ENCODE measurements at places on chromosomes 6 and 20.

GRCh38 chr6:122072014-122072647 lies 327.3 kb upstream of the HSF2 start:
- DNase-seq, result no peak

- DNase-seq, result no peak
These were observed 169.0 kb downstream of the TBC1D7 start for GRCh38 chr6:13159300-13159699.

DNA sequence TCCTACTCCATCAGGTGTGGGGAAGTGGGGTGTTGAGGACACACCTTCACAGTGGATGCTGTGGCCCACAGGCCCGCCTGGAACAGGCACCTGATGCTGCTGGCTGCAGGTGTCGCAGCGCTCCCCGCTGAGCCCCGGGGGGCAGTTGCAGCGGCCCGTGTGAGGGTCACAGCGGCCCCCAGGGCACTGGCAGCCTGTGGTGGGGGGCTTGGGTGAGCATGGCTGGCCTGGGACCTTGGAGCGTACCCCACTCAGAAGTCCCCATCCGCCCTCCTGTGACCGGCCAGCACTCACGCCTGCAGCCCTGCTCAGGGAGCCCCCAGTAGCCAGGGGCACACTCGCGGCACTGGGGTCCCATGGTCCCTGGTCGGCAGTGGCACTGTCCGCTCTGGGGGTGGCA lies 19.2 kb downstream of the ADRM1 start:
- DNase-seq, result no peak

- no peak for DNase-seq
These were observed 356.8 kb downstream of the DHX35 start for GRCh38 chr20:39318911-39319310.

DNA sequence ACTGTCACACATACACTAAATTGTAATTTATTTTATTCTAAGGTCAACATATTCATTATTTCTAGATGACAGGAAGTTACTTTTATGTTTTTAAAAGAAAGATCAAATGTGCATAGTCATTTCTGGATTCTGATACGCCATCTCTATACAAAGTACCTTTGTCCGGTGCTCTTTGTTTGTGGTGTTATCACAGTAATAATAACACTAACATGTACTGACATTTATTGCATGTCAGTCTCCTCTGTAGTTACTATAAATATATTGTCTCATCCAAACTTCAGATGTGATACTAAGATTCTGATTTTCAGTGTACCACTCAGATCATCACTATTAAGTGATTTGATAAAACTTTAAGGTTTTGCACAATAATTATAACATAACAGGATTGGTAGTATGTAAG lies 90.3 kb upstream of the TPD52L1 start:
- no peak for DNase-seq

DNA sequence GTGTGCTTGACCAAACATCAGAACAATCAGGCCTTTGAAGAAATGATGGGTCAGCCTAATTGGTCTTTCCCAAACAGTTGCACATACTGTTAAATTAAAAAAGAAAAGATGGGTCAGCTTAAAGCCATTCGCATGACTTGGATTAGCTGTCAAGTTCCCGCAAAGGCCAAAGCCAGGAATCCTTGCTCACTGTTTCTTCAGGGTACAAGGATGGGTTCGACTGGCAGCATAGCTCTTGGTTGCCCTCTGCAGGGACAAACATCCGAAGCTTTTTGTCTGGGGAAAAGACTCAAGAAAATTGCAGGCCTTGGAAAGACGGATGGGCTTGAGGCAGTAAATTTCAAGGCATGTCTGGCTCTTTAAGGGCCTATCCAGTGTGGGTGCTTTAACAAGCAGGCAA lies 168.0 kb downstream of the HDGFL1 start:
- peak; percentile 64 for DNase-seq

GRCh38 chr6:116210750-116211425 lies 43.0 kb downstream of the TSPYL4 start:
- DNase-seq, result no peak

GRCh38 chr20:12598894-12599293 lies 409.9 kb upstream of the SPTLC3 start:
- no peak for DNase-seq

DNA sequence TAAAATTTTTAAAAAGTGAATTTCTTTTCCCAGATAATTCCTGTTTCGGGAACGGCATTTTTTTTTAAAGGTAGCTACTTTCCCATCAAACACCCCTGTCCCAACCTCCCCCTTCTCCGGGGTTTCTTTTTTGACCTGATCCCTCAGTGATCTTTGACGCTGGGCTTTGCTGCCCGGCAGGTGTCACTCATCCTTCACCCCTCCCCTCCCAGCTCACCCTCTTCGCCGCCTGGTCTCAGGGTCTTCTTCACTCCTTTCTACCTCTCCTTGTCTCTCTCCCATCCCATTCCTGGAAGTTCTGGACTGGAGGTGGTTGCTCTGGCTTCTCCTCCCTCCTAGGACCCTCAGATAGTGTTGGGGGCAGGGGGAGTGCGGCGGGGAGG lies 329 bp upstream of the GPR6 start:
- DNase-seq, result no peak

GRCh38 chr6:118764766-118765165 lies 113.4 kb upstream of the CEP85L start:
- no peak for DNase-seq

DNA sequence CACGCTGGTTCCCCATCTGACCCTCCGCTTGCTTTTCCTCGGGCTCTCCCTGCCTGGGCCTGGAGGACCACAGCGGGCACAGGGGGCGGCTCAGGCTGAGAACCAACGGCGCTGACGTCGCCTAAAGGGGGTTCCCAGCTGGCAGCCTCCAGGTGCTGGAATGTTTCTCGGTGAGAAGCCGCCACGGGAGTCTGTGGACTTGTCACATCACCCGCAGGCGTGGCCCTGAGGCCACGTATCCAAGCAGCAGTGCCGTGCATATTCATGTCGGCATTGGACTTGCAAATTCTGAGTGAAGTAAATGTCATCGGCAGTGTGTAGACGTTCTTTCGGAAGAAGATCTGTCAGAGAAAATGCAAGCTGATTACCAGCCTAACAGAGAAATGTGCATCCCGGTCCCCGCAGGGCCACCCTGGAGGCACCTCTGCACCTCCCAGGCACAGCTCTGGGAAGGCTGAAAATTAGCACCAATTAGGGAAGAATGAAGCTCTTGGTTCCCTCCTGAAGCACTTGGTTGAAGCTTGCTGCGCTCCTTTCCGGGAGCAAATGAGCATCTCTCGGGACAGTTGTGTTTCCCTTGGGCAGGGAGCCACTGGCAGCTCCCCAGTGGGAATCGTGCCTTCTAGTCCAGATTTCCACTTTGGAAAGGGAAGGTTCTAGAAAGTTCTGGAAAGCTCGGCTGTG lies 24.3 kb downstream of the NTSR1 start:
- no peak for DNase-seq

DNA sequence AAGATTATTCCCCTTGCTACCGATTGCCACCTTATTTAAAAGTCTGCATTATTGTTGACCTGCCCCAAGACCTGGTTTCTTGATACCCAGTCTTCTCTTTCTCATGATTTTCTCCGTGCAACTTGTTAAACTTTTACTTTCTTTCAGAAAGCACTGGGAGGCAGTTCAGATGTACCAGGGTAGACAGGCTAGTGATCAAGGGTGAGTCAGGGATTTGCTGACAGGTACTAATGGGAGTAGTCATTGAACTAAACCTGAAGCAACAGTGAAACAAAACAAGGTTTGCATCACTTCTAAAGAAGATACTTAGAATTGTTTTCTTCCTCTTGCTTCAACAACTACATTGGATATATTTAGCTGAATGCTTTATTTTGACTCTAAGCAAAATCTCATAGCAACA lies 124.4 kb downstream of the KCNQ5 start:
- no peak for DNase-seq

GRCh38 chr20:18180815-18181214 lies 43.2 kb downstream of the KAT14 start:
- no peak for DNase-seq

DNA sequence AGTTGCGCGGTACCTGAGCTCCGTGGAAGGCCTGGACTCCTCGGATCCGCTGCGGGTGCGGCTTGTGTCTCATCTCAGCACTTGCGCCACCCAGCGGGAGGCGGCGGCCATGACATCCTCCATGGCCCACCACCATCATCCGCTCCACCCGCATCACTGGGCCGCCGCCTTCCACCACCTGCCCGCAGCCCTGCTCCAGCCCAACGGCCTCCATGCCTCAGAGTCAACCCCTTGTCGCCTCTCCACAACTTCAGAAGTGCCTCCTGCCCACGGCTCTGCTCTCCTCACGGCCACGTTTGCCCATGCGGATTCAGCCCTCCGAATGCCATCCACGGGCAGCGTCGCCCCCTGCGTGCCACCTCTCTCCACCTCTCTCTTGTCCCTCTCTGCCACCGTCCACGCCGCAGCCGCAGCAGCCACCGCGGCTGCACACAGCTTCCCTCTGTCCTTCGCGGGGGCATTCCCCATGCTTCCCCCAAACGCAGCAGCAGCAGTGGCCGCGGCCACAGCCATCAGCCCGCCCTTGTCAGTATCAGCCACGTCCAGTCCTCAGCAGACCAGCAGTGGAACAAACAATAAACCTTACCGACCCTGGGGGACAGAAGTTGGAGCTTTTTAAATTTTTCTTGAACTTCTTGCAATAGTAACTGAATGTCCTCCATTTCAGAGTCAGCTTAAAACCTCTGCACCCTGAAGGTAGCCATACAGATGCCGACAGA lies 9.9 kb downstream of the HEY2 start:
- peak; percentile 24 for DNase-seq

DNA sequence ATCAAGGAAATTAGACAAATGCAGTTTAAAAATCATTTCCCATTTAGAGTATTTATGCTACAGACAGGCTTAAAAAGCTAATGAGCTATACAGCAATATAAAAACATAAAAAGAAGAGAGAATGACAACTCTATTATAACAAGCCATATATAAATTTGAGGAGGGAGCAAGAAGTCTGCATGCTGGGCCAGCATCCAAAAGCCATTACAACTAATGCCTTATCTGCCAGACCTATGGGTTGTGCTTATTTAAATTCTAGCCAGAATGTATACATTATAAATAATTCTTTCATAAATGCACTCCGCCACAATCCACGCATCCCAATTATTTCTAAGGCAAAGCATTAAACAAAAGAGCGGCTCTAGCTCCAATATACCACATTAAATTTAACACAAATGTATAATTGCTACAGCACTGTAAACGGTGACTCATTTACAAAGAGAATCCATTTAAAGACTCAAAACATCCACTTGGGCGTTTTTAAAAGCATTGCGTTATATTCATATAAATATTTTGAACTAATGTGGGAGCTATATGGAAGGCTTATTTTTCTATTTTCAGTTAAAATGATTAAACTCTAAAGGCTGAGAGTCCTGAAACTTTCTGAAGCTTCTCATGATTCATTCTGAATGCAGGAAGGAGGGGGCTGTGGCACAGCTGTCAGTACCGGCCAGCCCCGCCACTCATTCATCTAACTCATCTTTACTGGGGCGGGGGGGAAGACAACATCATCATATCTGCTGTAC lies 37.7 kb upstream of the RAB22A start:
- no peak for DNase-seq

DNA sequence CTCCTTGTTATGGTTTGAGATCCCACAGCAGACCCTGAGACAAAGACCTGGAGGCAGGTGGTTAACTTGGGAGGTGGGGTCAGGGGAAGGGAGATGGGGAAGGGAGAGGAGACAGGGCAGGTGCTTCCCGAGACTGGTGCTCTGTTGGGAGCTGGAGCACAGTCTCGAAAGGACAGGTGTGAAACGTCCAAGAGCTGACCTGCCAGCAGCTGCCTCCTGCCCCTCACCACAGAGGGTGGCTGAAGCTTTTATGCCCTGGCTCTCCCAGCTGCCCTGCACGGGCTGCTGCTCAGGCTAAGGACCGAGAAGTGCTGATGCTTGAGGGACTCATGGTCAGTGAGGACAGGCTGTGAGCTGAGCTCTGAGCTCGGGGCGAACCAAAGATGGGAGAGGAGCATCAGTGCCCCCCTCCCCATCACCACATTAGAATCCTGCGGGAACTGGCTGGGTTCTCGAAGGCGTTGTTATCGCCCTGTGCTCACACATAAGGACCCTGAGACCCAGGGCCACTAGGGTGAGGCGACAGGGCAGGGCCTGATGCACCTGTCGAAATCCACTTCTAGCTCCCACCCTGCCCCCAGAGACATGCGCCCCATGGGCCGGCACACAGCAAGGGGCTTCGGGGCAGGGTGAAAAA lies 25.3 kb upstream of the CD93 start:
- DNase-seq, result no peak

- DNase-seq, result no peak
These were observed 59.4 kb downstream of the CD164 start for GRCh38 chr6:109322825-109323224.

DNA sequence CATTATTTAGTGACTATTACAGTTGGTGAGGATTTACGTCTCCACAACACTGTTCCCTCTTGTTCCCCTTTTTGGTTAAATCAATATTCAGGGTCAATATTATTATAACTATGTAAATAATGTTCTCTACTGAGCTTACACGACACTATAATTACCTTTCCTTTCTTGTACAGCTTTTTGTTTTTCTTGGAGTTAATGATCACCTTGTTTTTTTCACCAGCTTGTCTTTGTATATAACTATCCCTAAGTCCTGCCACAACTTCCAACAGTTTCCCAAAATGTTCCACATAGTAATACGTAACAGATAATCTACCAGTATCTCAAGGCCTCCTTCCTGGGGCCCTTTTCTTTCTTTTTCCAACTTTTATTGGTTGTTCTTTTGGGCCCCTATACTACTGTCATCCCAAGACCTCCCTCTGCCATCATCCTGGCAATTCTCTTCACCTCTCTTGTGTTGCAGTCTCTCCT lies 142.0 kb upstream of the SOX4 start:
- no peak for DNase-seq

Measured in neuronal stem cell (in vitro differentiated cells).